Hippocampal formation (tissue), 2 donors: ENCODE measurements at places on chromosomes 6 and 20.

DNA sequence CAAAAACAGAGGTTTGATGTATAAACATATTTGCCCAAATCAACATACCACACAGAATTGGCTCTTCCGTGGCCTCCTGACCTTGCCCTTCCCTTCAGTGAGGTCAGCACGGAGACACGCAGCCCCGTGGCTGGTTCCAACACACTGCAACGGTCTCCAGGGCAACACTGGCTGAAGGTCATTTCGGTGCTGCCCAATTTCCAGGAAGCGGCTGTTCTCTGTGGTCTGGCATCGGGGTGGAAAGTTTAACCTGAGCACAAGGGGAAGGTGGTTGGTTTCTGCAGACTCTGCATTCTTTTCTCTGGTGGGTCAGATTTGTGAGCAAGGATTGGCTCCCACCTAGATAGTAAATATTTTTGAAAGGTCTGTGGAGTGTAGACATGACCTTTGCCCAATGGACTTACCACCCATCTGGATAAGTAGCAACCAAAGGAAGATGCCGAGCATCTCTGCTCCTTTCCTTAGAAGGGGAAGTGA, 177.6 kb upstream of the PHACTR1 start:
- DNase-seq = no peak

DNA sequence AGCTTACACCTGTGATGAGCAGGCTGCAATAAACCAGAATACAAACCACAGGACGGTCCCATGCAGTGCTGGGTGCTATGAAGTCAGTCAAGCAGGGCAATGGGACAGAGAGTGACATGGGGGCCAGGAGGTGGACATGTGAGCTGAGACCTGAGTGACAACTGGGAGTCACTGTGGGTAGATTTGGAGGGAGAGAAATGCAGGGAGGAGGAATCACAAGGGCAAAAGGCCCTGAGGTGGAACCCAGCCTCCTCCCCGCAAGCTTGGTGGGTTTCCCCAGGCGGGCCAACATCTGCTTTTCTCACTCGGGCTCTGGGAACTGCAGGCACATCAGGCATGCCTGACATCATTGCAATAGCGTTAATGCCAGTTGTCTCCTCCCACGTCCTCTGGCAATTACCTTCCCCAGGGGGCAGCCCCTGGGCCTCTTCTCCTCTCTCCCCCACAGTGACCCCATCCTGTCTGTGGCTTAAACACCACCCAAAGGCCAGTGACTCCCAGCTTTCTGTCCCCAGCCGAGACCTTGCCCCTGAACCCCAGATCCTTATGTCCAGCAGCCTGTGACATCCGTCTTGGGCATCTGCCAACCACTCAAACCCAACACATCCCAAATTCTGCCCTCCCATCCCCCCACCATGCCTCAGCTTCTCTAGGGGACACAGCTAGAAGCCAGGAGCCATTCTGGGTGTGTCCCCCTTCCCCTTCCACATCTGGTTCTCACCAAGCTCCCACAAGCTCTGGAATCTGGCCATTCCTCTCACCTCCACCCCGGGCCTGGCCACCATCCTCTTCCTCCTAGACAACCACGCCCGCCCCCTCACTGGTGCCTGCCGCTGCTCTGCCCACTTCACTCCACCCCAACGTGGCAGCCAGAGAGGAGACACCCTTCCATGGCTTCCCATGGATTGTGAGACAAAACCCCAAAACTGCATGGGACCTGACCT, 28.2 kb downstream of the PDRG1 start:
- no peak for DNase-seq

GRCh38 chr6:83098589-83098988, 31.1 kb downstream of the DOP1A start:
- no peak for DNase-seq

DNA sequence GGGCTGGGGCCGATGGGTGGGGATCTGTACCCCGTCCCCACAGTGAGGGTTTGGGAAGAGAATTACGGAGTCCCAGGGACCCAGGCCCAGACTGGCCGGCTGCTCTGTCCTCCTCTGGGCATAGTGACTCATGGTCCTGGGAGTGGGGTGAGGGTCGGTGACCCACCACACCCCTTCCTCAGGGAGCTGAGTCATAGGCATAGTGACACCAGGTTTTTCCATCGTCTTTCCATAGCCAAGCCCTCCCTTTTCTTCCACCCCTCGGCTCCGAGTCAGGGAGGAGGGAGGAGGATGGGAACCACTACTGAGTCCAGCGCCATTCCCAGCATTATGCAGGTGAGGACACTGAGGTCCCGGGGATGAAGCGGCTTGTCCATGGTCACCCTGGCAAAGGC, 8.9 kb downstream of the CYP21A2 start:
- DNase-seq = no peak

DNA sequence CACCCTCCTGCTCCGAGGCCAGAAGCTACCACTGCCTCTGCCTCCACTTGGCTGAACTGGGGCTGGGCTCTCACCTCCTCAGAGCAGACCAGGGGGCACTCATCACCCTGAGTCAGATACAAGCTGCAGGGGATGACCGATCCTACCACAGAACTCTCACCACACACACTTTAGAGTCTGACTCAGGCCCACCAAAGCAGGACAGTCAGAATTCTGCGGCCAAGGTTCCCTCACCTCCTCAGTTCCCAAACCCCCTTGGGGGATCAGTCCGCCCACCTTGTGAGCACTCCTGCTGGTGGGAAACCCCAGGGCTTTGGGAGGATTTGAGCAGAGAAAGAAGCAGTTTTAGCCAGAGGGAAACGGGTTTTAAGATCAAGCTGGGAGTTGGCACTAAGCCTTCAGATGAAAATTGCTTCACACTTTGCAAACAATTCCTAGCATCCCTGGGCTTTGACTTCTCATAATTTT, 587.8 kb upstream of the JAG1 start:
- no peak for DNase-seq

DNA sequence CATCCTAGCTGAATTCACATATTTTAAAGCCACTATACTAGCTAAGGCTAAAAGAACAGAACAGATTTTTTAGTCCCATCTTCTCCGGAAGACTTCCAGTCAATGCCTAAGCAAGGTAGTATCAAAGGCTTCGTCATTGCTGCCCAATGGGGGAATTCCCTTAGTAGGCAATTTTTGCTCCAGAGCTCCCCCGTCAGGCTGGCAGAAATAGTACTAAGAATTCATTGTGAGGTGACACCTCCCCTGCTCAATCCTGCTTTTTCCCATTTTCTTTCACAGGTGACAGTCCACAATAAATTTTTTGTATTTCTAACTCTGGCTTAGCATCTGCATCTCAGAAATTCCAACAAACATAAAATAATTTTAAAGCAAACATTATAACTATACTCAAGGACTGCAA, 52.8 kb upstream of the SRSF6 start:
- DNase-seq = no peak
